Left renal pelvis (tissue), 4 donors: ENCODE measurements at places on chromosomes 4 and X. TPM values are rescaled to one million over a fixed set of nuclear protein-coding genes. Genes with fewer than 3 reads are reported as not detected.

The NHS gene
- polyA plus RNA-seq = 18.4 TPM

The ADH1C gene
- polyA plus RNA-seq = 19.6 TPM

The SPACA5 gene
- 0.32 TPM for polyA plus RNA-seq

The FGB gene
- polyA plus RNA-seq = 5.5 TPM

The F8A2 gene
- polyA plus RNA-seq = not detected

The IBSP gene
- polyA plus RNA-seq = not detected

The IRS4 gene
- polyA plus RNA-seq = 1.8 TPM
